ENCODE measurements at places on chromosomes 6 and 20. TPM values are rescaled to one million over a fixed set of nuclear protein-coding genes. Genes with fewer than 3 reads are reported as not detected.

DNA sequence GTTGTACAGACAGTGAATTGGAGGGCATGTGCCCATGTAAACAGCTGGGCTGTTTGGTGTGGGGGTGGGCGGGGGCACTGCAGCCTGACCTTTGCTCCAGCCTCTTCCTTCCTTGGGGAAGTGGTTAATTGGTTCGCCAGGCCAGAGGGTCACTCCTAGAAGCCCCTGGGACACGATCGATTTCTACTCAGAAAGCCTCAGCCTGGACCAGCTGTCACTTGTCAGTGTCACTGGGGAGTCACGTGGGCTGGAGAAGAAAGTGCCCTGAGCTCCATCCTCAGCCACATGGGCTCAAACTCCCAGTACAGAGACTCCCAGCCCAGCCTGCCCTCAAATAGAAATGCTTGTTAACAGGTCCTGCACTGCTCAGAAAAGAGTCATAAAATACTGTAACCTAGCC is 423.8 kb upstream of the SULF2 start:
- no peak for DNase-seq

DNA sequence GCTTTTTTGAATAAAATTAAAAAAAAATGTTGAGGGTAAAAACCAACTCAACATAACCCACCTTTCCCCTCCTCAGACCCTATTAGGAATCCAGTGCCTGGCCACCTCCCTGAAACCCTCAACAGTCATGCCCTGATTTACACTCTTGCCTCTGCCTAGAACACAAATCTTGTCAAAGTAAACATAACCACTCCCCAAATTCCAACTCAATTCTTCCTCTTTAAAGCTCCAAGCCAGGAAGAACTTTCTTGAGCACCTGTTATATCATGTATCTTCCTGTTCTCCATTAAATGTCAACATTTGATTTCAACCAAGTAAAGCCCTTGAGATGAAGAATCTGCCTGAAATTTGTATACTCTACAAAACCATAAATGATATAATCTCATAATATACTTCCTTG is 198.0 kb upstream of the SHLD1 start:
- DNase-seq, result no peak

DNA sequence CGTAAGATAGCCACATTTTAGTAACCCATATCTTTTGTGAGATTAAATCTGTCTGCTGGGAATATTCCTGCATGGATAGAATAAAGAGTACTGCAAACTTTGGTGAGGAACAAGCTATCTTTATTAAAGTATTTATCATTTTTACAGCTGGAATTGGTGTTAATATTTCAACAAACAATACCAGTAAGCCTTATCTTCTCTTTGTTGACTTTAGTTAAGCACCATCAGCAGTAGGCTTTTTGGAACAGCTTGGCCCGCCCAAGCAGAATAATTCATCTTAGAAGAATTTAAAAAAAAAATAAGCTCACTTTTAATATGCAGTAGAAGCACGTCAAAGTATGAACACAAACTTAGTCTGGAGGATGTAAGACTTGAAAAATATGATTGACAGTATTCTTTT is 917.8 kb upstream of the ADGRB3 start:
- no peak for DNase-seq

- DNase-seq, result no peak
Measured at GRCh38 chr6:168825226-168826077, 384.5 kb downstream of the SMOC2 start.

Gene GABRR1
- total RNA-seq, result not detected

Gene AFG1L
- 0.38 TPM for total RNA-seq

- no peak for DNase-seq
Measured at GRCh38 chr6:111347589-111347988, 135.4 kb downstream of the REV3L start.

DNA sequence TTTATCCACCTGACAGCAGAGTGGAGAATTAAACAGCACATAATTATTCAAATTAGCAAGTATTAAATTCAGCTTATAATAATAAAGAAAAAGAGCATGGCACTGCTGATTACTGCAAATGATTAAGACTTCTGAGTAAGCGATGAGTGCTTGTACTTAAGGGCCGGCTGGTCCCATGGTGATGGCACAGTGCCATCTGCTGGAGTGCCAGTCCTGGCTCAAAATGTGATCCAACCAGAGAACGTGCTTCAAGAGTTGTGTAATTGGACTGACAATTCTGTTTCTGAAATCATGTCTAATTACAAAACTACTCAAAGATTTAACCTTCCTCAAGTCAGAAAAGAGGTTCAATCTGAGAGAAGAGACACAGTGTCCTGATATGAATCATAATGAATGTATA is 181.6 kb upstream of the RGS17 start:
- DNase-seq, result peak; percentile 37

DNA sequence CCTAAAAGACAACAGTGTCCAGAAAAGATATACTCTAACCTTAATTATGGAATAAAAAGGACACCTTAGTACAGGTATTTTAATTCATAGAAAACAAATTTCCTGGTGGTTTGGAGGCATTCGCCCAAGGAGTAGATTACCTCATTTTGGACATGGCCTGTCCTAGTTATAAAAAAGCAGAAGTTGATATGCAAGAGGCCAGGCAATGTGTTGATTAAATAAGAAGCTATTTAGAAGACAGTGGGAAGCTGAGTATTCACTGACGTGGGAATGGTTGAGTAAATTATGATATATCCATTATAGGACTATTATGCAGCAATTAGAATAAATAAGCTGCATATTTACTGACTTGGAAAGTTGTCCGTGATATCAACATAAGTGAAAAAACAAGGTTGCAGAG is 314.9 kb downstream of the ALDH8A1 start:
- no peak for DNase-seq

Gene SYNDIG1
- total RNA-seq, result 2.6 TPM

DNA sequence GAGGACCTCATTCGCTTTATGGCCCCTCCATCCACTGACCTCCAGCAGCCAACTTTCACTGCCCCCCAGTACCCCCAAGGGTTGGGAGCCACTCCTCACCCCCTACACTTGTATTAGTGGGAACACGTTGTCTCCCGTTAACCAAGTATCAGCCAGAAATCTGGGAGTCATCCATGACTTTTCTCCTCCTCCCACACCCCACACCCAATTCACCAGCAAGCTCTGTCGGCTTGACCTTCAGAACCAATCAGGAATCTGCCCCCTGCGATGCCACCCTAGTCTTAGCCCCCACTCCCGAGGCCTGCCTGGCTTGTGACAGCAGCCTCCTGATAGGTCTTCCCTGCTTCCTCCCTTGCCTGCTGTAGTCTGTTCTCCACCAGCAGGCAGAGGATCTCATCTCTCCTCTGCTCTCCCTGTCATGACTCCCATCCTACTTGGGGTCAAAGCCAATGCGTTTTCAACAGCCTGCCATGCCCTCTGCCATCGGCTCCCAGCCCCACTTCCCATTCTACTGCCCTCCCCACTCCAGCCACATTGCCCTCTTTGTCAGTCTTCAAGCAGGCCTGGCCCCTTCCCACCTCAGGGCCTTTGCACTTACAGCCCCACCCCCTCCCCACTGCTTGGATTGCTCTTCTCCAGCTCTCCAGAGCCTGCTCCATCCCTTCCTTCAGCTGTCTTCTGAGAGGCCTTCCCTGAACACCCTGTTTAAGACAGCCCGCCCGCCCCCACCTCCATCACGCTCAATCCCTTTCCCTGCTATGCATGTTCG is 19.4 kb downstream of the MDGA1 start:
- DNase-seq, result no peak

- DNase-seq, result no peak
Measured at GRCh38 chr20:37245216-37246150, 16.1 kb downstream of the GHRH start.

GRCh38 chr6:142482249-142482648 is 180.4 kb downstream of the ADGRG6 start:
- no peak for DNase-seq

Gene APCDD1L
- total RNA-seq, result 19.5 TPM

DNA sequence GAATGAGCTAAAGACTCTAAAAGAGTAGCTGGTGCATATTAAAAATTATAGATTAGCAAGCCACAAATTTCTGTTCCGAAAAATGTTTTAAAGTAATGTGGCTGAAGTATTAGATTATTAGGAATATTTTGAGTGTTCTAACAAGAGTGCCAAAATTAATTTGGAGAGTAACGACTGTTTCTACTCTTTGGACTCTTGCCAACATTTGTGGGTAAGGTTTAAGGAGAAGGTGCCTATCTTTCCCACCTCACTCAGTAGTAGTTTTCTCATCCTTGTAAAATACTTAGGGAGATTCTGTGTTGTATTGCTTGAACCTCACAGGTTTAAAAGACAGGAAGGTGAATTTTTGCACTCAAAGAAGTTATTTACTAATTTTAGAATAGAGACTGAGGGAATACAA is 5.0 kb downstream of the HSF2 start:
- DNase-seq, result no peak

DNA sequence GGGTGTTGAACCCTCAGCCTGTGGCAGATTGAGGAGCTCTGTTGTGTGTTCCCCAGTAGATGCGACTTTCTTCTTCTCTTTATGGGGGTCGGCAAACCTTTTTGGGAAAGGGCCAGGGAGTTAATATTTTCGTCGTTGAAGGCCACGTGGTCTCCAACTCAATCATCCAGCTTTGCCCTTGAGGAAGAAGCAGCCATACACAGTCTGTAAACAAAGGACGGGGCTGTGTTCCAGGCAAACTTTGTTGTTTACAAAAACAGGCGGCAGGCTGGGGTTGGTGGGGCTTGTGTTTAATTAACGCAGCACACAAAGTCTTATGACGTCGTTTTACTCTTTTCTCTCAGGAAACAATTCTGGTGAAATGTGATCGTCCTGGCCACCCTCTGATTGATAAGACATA is 20.2 kb downstream of the KIF25 start:
- no peak for DNase-seq

Gene PTCRA
- total RNA-seq, result not detected

Gene CLDN20
- not detected for total RNA-seq

- no peak for DNase-seq
Measured at GRCh38 chr6:164095056-164095455, 680.5 kb downstream of the QKI start.

Gene MYLK2
- total RNA-seq, result not detected

Gene CALHM5
- total RNA-seq, result 8.2 TPM

Gene RBPJL
- total RNA-seq, result not detected

Gene TRIM31
- not detected for total RNA-seq

DNA sequence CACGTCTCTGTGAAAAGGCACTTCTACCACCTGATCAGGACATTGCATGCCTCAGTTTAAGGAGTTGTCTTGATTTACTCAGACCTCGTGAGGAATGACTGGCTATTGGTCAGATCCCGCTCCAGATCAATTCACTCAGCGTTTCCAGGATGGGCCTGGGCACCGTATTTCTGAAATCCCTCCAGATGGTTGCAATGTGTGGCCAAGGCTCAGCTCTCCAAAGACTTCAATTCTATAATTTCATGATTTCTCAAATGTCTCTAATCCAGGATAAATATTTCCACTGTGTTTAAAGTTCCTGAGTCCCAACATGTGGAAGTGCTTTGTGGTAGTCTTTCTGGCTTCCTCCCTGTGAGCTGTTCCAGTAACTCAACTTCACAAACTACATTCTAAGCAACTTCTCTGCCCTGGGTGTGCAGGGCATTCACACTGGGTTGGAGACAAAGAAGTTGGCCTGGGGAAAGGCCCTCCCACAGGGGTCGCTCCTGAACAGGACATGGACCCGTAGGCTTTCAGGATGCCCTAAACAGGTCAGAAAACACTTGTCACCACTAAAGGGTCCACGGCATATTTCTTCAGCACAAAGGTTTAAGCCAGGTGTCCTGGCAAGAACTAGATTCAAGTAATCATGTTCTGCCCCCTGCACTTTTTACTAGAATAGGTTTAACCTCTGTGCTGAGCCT is 212.1 kb downstream of the WDR27 start:
- peak; percentile 42 for DNase-seq

- DNase-seq, result no peak
Measured at GRCh38 chr20:59291740-59292383, 8.5 kb upstream of the EDN3 start.

DNA sequence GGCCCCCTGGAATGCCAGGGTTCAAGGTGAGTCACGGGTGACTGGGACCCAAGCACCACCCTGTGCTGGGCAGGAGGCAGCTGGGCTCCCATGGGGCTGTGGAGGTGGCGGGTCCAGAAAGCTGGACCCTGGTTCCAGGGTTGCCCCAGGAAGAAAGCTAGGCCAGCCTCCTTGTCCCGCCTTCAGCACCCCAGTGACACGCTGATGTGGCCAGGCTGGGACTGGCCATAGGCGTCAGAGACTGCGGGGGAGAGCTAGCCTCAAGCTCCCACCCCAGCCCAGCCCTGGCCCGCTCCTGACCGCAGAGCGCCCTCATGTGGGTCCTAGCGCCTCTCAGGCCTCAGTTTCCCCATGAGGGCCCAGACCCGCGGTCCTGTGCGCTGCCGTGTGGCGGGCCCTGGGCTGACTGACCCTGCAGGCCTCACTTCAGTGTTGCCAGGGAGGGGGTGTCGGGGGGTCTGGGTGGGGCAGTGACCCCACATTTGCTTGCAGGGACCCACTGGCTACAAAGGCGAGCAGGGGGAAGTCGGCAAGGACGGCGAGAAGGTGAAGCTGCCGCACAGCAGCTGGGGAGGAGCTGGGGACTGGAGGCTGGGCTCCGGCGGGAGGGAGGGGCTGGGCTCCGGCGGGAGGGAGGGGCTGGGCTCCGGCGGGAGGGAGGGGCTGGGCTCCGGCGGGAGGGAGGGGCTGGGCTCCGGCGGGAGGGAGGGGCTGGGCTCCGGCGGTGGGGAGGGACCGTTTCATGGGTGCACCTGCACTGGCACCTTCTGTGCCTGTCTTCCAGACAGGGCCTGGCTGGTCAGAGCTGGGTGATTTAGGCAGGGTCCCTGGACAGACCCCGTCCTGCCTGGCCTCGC is 7.9 kb downstream of the COL9A3 start:
- peak; percentile 30 for DNase-seq

Gene HUS1B
- total RNA-seq, result not detected

GRCh38 chr6:100620085-100620840 is 155.5 kb upstream of the SIM1 start:
- DNase-seq, result peak; percentile 80

- no peak for DNase-seq
Measured at GRCh38 chr6:39170860-39171259, 55.9 kb upstream of the SAYSD1 start.

Gene BANF2
- total RNA-seq, result not detected

DNA sequence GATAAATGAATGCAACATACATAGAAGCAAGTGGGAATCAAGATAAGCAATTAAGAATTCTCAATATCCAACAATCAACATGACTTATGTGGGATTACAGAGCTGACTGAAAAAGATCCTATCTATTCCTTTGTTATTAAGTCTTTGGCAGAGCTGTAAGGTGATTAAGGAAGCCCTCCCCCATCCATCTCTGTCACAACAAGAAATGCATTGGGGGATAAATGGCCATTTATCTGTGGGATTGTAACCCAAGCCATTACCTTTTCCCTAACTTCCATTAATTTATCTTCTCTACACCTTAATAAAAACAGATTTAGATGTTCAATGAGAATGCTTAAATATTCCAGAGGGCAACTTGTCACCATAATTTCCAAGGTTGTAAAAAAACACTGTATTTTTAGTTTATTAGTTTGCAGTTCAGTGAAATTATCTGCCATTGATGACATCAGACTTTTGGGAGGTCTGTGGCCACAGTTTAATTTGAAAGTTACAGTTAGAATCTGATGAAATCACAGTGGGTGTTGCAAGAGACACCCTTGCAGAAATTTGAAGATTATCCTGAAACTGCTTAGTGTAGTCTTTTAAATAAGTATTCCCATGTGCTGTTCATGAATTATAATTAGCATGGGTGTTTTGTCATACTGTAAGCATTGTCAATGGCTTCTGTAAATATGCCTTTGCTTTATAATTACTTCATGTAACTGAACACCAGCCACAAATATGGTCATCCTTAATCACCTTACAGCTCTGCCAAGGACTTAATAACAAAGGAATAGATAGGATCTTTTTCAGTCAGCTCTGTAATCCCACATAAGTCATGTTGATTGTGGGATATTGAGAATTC is 49.4 kb upstream of the FYN start:
- peak; percentile 80 for DNase-seq

- no peak for DNase-seq
Measured at GRCh38 chr6:101344885-101345284, 48.6 kb upstream of the GRIK2 start.

All from GM23248 (cell line).